ENCODE measurements at places on chromosomes 7 and 10.

DNA sequence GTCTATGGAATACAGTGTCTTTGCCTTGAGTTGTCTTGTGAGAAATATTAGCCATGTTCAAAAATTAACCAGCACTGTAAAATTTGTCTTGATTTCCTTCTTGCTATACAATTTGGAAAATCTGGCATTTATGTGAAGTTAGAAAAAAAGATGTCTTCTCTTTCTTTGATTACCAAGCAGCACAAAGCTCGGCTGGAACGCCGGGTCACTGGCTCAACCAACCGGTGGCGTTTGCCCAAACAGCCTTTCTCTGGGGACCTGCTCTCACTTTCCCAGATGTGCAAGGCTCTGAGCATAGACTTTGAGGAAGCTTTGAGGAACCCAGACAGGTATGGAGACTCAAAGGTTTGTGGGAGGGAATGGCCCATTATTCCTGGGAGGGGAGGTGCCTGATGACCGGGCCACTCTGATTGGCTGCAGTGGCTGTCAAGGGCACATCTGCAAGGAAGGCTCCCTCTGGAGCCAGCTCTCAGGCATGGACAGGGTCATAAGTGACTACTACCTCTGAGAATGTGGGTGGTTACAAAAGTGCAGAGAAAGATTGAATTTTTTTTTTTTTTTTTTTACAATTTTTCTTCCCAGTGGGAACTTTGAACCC is 5.6 kb downstream of the BTBD16 start:
- DNase-seq = no peak

DNA sequence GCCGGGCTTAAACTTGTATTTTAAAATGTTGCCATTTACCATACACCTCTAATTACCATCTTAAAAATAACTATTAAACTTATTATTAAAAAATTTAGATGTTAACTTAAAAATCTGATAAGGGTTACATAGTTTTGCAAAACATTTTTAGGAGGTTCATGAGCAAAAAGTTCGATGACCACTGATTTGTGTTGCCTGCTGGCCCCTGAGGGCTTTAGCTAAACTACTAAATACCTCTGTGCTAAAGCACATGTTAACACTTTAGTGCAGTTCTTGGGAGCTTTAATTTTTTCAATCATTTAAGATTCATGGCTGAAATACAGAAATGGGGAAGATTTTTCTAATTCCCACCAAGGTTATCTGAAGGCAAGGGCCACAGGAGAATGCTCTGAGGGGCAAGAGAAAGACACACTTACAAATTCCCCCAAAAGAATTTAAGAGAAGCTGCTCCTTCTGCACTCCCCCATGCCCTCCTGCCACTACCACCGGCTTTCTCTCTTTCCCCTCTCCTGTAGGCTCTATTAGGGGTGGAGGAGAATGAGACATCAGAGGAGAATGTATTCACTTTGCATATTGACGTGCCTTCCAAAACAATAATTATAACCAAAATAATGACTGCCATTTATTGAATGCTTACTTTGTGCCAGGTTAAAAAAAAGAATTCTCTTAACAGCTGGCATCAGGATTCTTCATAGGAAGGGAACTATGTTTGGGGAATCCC is 106.2 kb downstream of the RTKN2 start:
- DNase-seq = no peak

- DNase-seq = no peak
Observed at GRCh38 chr7:20354610-20355528, 24.2 kb downstream of the ITGB8 start.

GRCh38 chr7:16785321-16785720 is 19.5 kb downstream of the AGR2 start:
- no peak for DNase-seq

DNA sequence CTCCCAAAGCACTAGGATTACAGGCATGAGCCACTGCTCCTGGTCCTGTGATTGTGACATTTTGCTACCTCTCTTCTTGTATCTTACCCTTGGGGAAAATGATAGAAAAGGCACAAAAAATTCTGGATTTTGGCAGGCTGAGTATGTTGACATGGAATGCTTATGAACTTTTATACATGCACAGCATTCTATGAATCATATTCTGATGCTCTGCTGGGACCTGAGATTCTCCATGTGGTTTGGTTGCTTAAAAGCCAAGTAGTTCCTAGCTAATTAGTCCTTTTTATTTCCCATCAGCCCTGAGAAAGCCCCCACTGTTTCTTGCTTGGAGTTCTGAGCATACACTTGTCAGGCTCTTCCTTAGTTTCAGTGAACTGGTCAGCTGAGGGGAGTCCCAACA is 8.3 kb upstream of the KAZALD1 start:
- DNase-seq = no peak

- no peak for DNase-seq
Observed at GRCh38 chr10:69186524-69186923, 6.5 kb downstream of the SUPV3L1 start.

- DNase-seq = no peak
Observed at GRCh38 chr10:52573347-52573746, 199.2 kb downstream of the MBL2 start.

DNA sequence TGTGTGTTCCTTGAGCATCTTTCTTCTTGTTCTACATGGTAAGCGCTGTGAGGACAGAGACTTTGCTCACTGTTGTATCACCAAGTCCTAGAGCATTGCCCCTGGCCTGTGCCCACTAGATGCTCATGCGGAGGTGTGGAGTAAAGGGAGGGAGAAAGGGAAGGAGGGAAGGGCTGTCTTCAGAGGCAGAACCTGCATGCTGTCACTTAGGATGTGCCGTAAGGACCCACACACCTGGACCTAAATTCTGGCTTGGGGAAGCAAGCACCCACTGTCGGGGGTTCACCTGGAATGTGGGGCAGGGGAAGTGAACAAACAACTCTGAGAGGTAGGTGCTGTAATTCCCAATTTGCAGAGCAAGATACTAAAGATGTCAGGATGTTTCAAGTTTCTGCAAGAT is 129.5 kb downstream of the PTPN20 start:
- no peak for DNase-seq

DNA sequence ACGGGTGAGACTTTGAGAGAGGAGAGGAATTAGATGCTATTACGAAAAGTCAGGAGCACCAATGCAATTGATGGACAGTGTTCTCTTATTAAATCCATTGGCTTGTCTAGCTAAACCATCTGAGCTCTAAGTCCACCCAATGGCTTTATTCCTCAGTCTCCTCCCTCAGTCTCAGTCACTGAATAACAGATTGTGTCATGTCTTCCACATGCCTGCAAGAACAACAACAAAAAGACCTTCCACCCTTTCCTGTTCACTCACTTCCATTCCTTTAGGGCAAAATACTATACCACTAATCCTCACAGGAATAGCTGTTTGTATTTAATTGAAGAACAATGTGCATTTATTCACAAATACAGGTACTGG is 154.8 kb upstream of the LAMB4 start:
- no peak for DNase-seq

DNA sequence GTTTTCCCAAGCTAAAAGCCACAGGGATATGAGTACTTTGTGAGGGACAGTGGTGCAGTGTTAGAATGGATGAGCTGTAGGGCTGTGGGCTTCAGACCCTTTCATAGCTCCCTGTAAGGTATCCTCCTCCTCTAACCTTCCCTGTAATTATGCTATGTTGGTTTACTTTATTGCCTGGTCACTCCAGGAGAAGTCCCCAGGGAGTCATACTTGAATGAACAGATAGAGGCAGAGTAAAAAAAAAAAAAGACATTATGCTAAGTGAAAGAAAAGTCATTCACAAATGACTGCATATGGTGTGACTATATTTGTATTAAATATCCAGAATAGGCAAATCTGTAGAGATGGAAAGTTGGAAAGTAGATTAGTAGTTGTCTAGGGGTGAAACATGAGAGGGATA is 434.4 kb downstream of the AUTS2 start:
- no peak for DNase-seq

DNA sequence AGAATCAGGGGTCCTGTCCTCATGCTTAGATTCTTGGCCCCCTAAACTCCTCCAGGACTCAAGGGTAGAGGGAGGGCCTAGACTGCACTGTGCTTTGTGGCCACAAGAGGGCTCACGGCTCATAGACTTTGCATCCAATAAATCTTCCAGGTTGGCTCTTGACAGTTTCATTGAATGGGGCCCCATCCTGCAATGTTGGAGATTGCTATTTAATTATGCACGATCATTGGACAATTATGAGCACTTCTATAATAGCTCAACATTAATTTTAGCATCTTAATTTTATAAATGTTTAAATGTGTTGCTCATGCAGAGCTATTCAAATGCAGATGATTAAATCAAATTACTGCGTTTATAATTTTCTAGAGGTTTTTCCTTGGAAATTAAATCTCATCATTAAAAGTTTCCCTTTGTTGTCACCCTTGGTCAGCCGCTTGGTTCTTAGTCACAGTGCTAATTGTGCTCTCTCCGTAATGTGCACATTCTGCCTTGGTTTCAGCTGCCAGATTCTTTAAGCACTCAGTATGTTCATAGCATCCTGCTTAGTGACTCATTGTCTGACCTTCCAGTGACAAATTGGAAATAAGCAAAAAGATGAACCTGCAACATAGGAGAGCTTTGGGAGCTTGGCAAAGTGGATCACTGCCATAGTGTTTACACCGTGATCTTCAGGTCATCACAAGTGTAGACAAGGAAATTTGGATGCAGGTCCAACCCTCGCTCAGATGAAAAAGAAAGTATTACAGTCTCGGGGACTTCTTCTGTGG is 33.4 kb upstream of the PLPP4 start:
- no peak for DNase-seq

DNA sequence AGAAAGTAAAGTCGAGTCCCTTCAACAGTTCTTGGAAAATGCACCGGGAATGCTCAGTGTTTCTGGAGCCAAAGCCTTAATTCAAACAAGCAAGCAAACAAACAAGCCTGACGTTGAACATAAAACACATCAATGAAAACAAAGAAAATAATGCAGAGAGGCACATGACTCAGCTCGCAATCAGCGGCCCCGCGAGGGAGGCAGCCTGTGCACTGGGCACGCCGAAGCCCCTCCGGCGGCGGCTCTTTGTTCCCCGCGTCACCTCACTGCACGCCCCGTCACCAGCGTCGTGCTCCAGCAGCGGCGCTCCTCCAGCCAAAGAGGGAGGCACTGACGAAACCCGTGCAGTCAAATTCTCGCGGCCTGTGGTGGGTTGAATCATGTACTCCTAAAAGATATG is 151.5 kb downstream of the DNAJB6 start:
- DNase-seq = no peak

- DNase-seq = no peak
Observed at GRCh38 chr10:94402843-94403379, 570 bp downstream of the TBC1D12 start.

DNA sequence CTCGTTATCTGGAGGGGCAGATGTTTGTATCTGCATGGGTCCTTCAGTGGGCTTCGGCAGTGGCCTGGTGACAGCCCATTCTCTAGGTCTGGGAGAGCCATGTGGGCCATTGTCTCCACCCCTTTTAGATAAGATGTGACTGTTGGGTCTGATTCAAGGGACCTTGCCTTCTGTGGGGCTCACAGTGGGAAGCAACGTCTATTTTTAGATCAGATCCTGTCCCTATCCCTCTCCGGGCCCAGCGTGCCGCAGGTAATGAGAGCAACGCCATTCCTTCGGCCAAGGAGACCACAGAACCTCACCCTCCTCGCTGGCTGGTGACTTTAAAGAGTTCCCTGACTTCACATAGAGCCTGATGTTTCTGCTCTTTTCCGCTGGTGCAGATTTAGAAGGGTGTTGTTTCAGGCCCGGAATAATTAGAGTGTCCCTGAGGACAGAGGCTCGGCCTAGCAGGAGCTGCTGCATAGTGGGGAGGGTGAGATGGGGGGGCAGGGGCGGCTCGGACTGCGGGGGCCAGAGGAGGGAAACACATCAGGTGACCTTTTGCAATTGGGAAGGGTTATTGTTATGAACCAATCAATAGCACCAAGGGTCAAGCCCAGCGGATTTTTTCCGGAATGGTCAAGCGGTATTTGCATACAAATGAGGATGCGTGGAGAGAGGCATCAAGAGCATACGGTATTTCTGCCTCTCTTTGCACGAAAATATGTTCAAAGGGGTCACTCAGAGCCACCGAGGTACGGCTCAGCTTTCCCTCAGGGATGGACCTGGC is 503.0 kb upstream of the FOXK1 start:
- DNase-seq = no peak

GRCh38 chr10:5071411-5072198 is 22.6 kb upstream of the AKR1C3 start:
- DNase-seq = no peak

DNA sequence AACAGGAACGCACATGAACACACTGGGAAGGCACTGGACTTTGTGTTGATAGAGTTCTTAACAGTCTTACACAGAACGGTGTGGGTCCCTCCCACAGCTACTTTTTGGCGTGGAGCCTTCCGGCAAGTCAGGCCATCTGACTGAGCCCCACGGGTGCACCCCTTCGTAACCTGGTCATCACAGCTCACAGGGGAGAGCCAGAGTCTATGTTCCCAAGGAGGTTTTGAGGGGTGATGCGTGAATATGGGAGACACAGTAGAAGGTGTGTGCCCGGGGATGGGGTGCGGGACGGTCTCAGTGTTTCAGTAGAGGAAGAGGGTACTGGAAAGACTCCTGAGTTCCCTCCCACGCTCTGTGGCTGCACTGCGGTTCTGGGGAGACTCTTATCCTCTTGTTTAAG is 291.7 kb downstream of the DNAJB6 start:
- no peak for DNase-seq

DNA sequence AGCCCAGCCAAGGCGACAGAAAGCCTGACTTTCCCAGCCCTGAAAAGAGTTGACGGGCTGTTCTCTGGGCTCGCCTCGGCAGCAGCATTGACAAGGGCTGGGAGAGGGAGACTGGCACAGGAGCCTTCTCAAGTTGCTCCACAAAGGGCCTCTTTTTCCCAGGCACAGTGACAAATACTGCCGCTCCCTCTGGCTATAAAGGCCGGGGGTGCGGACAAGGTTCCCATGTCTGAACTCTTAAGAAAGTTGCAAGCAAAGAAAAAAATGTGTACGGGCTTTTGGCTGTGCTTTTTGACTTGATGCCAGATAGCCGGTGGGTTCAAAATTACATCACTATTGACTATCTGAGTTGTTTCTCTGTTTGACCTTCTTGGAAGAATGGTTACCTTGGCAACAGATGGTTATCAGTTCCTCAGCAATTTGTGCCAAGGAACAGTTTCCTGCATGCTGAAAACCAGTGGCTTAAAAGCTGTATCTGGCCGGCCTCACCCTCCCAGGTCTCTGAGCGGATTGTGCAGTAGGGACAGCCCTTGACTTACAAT is 115.9 kb upstream of the EEPD1 start:
- peak; percentile 21 for DNase-seq

GRCh38 chr10:121599947-121600346 is 1.7 kb upstream of the FGFR2 start:
- no peak for DNase-seq

GRCh38 chr7:54907981-54908380 is 110.8 kb upstream of the EGFR start:
- DNase-seq = no peak

DNA sequence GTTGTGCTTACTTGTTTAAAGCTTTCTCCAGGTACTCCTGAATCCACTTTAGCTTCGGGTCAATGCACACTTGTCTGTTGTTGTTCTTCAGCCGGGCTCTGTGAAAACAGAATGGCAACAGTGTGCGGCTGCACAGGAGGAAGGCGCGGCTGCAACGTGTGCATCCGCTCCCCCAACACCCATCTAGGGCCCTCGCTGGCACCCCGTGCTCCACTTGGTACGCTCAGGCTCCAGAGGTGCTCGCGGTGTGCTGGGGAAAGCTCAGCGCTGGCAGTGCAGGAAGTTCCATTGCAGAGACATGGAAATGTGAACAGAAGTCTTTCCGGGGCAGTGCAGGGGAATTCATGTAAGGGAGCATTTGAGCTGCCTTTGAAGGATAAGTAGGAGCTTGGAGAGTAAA is 6.3 kb downstream of the CXCL12 start:
- no peak for DNase-seq

GRCh38 chr10:2982146-2982545 is 85.2 kb upstream of the PFKP start:
- no peak for DNase-seq

- peak; percentile 40 for DNase-seq
Observed at GRCh38 chr7:136114966-136115762, 138.0 kb upstream of the MTPN start.

Data from CD4-positive, alpha-beta T cell treated with Interleukin-21 for 1 hour (primary cell).